ENCODE measurements at places on chromosomes 3 and 15. TPM values are rescaled to one million over a fixed set of nuclear protein-coding genes. Genes with fewer than 3 reads are reported as not detected.

ADCY5 gene
- total RNA-seq: 2.7 TPM

UBP1 gene
- 28.6 TPM for total RNA-seq

STARD5 gene
- 17.1 TPM for total RNA-seq

UROC1 gene
- total RNA-seq: not detected

KCNMB2 gene
- total RNA-seq: not detected

GRCh38 chr3:169256027-169256426, 407.5 kb downstream of the MECOM start:
- no peak for ATAC-seq

DNA sequence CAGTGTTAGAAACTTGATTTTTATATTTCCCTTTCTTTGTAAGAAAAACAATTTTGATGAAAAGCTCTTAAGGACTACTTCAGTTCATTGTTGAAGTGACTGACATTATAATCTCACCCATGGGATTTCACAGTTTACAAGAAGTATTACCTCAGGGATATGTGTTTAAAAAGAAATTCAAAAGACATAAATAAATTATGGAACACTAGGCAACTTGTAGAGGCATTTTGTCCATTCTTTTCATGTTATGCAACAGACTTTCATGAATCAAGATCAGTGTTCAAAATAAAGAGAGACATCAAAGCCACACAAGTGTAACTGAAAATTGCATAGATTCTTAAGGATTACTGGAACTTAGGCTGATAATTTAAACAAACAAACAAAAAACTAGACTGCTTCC, 196.8 kb upstream of the AGTR1 start:
- no peak for ATAC-seq

GRCh38 chr15:31857194-31857593, 173.1 kb upstream of the CHRNA7 start:
- no peak for ATAC-seq

- no peak for ATAC-seq
These were observed 29.0 kb downstream of the AQP9 start for GRCh38 chr15:58167095-58167691.

DNA sequence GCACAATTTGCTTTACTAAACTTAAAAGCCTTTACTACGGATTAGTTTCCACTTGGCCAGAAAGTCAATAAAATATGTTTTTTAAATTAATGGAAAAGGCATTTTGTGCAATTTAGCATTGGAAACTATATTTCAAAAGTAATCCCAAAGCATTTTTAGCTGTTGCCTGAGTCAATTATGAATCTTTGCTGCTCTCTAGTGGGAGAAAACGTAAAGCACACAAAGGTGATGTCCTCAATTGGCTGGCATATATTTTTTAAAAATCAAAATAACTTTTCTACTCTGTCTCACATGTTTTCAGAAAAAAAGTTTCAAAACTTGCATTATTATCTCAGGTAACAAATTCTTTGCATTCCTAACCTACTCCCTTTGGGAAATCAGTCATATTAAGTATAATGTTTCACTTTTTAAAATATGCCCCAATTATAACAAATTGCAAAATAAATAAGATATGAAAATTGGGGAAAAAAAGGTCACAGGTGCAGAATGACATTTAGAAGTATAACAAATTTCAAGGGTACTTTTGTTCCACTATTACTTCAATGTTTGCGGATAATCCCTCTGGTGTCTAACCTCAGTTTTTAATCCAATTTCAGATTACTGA, 47.2 kb upstream of the TEX55 start:
- ATAC-seq: no peak

DNA sequence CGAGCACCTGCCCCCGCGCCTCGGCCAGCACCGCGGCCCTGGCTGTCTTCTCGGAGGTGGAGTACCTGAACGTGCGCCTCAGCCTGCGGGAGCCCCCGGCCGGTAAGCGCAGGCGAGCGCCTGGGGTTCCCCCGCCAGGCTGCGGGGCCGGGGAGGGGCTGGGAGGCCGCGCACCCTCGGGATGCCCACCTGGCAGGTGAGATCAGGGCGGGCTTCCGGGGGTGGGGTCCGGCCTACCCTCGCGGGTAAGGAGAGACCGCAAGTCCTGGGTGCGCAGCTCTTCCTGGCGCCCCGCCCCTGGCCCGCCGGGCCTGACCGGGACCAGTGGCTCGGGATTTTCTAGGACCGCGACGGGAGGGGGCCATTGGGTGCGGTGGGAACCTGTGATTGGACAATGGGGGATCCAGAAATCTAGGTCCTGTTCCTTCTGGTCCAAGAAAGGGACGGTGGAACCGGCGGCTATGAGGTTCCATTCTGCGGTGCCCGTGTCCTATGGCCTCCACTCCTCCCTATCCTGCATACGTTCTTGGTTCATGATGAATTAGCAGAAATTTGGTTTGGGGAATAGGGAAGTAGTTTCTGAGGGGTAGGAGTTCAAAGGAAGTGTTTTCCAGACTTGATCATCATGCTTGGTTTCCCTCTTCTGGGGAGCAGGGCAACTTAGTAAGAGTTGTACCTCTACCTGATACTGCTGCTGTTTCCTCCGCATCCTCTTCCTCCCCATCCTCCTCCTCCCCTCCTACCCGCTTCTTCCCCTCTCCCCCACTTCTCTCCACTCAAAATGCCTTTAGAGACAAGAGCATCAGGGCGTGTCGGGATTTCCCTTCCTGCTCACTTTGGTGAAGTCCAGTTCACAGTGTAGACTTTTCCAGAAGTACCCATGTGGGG, 808 bp downstream of the ARRDC4 start:
- no peak for ATAC-seq

DNA sequence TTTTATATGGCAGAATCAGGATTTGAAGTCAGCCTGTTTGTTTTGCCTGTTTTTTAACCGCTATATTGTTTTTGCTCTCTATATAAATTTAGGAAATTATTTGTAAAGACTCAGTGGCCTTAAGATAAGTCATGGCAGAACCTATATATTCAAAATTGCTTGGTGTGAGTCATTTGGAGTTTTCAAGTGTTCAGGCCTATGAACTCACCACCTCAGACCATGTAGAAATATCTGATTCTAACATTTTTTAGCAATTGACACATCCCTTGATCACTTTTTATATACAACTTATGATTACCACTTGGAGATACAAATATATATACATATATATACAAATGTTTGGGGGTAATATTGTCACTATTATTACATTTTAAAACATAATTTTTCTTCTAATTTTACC, 95.7 kb downstream of the VGLL3 start:
- no peak for ATAC-seq

DNA sequence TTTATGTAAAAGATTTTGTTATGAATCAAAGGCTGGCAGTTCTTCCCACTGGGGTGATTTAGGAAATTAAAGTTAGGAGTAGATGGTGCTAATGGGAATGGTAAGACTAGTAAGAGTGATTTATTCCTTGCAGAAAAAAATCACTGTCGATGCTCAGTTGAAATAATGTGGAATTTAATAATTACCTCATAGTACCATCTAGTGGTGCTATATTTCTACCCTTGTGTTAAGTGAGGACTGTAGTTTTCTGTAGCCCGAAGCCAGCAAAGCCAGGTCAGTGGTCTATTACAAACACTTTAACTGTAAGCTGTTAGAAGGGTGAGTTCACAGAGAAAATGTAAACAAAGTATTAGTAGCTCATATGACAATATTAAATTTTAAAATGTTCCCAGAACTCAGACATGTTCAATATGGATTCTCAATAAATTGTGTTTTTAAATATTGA, 39.5 kb upstream of the GOLGA8J start:
- no peak for ATAC-seq

DNA sequence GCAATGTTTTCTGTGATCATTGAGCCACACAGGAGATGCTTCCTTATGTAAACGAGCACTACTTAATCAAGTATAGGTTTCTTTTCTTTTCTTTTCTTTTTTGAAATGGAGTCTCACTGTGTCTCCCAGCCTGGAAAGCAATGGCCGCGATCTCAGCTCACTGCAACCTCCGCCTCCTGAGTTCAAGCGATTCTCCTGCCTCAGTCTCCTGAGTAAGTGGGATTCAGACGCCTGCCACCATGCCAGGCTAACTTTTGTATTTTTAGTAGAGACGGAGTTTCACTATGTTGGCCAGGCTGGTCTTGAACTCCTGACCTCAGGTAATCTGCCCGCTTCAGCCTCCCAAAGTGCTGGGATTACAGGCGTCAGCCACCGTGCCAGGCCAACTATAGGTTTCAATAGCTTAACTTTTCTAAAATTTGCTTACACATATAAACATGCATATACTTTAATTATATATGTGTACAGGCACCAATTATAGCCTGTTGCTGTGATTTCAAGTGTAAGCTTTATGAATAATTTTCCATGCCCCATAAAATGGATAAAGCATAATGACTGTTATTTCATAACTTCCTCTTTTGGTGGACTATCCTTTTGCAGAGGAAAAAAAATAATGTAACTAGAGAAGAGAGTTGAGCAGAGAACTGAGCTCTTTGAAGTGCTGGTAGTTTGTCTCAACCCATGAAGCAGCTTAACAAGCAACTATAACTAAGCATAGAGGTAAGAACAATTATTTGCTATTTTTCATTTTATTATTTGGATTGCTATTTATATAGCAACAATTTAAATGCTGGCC, 24.8 kb upstream of the MBNL1 start:
- ATAC-seq: peak; percentile 20

- ATAC-seq: no peak
These were observed 353.9 kb upstream of the THBS1 start for GRCh38 chr15:39227001-39227400.

GRCh38 chr15:78682693-78683410, 41.8 kb upstream of the CHRNB4 start:
- no peak for ATAC-seq
